ENCODE measurements at places on chromosomes 4 and X.

- no peak for DNase-seq
These were observed 63.2 kb downstream of the CLDN22 start for GRCh38 chr4:183256756-183257385.

GRCh38 chrX:107721318-107721717, 54.3 kb downstream of the TSC22D3 start:
- no peak for DNase-seq

DNA sequence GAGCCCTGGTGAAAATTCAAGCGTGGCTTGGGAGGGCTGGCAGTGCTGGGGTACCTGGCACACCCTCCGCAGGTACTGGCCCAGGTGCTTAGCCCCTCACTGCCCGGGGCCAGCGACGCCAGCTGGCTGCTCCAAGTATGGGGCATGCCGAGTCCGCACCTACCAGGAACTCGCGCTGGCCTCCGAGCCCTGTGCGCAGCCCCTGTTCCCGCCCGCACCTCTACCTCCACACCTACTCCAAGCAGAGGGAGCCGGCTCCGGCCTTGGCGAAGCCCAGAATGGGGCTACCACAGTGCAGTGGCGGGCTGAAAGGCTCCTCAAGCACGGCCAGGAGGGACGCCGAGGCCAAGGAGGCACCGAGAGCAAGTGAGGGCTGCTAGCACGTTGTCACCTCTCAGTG, 14.9 kb upstream of the DHX15 start:
- DNase-seq = no peak

- no peak for DNase-seq
These were observed 29.1 kb downstream of the PHKA1 start for GRCh38 chrX:72685018-72685417.
